ENCODE measurements at places on chromosomes 13 and 19.
A peak's percentile ranks its signal among the peaks of the same experiment; 100 is the strongest.

GRCh38 chr13:35768551-35768950 is 292.1 kb upstream of the MAB21L1 start:
- DNase-seq: no peak

GRCh38 chr13:110213461-110214074 is 93.4 kb downstream of the COL4A1 start:
- DNase-seq: no peak

- DNase-seq: no peak
Measured at GRCh38 chr13:60348097-60348496, 48.9 kb upstream of the TDRD3 start.

DNA sequence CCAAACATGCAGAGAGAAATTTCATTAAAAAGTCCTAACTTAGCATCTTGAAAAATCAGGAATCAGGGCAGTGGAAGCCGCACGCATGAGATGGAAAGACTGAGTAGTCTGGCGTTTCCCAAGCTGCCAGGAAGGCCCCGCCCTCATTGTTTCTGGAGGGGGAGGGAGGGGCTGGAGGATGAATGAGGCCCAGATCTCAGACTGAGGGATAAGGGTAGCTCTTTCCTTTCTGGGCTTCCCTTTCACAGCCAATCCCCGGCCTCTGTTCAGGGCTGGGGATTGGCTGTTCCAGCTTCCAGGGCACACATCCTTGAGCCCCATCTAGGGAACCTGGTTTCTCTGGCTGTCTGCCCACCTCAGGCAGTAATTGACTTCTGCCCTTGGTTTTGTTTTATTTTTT is 7.3 kb downstream of the C19orf53 start:
- DNase-seq: no peak

DNA sequence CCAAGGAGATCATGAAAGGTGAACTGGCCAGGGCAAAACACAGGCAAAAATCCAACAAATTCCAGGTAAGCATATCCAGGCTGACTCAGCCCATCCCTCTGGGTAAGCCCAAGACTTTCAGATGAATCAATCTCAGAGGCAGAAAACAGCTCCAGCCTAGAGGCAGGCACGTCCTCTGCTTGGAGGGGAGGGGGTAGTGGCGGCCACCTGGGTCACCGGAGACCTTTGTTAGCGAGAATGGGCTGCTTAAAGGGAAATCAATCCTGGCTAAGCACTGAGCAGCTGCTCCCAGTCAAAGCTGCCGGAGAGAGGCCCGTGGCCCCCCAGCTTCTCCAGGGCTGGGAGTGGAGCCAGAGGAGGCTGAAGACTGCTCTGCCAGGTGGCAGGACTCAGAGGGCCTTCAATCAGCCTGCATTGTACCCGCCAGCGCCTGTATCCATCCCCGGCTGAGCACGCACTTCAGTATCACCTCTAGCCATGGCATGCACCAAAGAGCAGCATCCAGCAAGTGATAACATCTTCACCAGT is 48.2 kb downstream of the PIN1 start:
- DNase-seq: no peak

GRCh38 chr19:33463199-33463598 is 58.4 kb downstream of the PEPD start:
- DNase-seq: no peak

DNA sequence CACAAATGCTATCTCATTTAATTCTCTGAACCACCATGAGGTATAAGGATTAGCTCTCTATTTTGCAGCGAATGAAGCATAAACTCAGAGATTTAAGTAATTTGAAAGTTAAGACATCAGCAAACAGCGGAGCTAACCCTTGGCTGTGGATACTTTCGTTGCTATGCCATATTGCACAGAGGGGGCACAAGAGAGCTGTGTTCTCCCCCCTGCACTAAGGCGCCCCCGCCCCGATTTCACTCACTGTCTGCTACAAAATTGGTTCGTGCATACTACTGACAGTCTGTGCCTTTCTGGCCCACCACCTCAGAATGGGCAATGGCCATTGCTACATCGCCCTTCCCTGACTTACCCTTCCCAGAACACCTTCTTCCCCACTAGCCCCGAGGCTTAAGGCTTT is 105.7 kb upstream of the OBI1 start:
- DNase-seq: no peak

DNA sequence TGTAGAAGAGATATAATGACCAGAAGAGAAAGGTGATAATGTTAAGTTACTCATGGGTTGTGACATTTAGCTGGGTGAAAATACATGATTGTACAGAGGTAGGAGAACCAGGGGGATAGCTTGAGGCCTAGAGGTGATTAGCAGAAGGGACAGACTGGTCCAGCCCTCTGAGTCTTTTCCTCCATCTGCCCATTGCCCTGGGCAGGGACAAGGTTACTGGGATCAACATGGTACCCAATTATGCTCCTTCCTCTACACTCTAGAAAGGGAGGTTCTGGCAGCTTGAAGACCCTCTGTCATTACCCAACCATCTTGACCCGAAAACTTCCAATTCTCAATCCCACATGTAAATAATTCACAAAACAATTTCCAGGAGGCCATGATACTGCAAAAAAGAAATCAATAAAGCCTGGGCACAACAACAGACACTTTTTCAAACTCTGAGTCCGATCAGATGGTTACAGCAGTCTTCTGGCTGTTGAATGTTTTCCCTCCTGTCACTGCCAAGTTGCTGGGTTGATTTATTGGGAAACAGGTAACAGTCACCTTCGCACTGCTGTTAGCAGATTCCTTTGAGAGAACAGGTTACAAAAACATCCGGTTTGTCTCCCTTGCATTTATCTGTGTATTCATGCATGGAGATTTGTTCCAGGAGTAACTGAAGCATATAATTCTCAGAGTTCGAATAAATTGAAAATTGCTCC is 239.1 kb upstream of the HTR2A start:
- no peak for DNase-seq

DNA sequence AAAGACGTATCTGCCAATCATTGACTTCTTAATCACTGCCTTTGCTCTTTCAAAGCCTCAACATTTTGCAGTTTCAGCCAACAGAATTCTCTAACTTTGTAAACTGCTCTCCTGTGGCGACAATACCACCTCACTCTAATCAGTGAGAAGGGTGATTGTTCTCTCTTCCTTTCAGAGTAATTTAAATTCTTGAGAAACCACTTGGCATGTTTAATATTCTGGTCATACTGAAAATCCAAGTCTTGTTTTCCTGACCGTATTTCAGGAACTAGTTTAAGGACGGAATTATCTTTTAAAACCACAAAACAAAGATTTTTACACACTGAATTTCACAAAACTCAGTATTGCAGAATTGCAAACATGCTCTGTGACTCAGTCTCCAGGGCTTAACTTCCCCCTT is 5.2 kb upstream of the CDC16 start:
- no peak for DNase-seq

GRCh38 chr13:31131470-31131961 is 30.2 kb downstream of the HSPH1 start:
- no peak for DNase-seq

- DNase-seq: no peak
Measured at GRCh38 chr19:55581823-55582223, 1.2 kb upstream of the ZNF579 start.

DNA sequence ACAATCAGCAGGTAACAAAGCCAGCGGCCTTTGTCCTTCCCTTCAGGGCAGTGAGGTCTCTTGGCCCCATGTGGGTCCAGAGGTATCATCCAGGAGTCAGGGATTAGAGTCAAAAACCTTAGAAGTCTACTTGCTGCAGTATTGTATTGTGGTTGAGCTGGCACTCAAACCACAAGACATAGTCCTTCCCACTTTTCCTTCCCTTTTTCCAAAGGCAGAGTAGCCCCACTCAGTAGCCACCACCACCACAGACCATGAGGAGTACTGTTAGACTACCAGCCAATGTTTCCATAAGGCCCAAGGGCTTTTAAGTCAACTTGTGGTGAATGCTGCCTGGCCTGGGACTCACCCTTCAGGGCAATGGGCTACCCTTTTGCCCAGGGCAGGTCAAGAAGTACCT is 27.1 kb upstream of the CCNA1 start:
- peak; percentile 38 for DNase-seq

DNA sequence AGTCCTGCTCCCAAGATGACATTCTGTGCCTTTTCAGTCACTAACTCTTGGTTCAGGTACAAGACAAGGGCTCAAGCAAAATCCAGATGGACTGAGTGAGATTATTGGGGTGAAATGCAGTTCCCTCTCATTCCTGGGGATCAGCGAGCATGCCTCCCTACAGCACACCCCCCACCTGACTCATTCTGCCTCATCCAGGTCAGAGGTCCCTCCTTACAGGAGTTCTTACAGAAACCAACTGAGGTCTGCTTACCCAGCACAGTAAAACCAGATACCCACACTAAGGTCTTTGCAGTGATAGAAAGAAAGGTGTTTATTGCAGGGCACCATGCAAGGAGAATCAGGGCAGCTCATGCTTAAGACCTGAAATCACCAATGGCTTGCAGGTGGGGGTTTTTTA is 21.6 kb upstream of the MRI1 start:
- DNase-seq: no peak

- no peak for DNase-seq
Measured at GRCh38 chr19:49114630-49115363, 627 bp downstream of the LIN7B start.

- no peak for DNase-seq
Measured at GRCh38 chr13:85997587-85997986, 198.4 kb upstream of the SLITRK6 start.

- DNase-seq: no peak
Measured at GRCh38 chr13:88303157-88303556, 632.0 kb downstream of the SLITRK5 start.

DNA sequence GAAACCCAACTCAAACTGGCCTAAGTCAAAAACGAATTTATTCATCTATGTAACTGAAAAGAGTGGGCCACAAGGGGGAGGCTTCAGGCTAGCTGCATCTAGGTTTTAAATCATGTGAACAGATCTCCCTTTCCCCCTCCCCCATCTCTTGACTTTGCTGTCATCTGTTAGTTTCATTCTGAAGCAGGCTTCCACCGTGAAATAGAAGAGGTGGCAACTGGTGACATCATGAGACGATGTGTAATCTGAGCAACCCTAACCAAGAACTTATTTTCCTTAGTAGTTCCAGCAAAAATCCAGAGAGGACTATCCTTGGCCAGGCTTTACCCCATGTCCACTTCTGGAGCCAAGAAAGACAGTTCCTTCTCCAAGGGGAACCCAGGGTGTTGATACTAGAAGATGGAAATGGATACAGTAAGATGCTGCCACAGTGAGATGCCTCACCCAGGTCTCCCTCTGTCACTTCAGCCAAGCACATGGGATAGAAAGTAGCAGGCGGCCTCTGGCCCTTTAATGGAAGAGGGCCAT is 9.4 kb downstream of the SAMD4B start:
- DNase-seq: no peak

- no peak for DNase-seq
Measured at GRCh38 chr19:10991521-10992081, 30.8 kb downstream of the SMARCA4 start.

DNA sequence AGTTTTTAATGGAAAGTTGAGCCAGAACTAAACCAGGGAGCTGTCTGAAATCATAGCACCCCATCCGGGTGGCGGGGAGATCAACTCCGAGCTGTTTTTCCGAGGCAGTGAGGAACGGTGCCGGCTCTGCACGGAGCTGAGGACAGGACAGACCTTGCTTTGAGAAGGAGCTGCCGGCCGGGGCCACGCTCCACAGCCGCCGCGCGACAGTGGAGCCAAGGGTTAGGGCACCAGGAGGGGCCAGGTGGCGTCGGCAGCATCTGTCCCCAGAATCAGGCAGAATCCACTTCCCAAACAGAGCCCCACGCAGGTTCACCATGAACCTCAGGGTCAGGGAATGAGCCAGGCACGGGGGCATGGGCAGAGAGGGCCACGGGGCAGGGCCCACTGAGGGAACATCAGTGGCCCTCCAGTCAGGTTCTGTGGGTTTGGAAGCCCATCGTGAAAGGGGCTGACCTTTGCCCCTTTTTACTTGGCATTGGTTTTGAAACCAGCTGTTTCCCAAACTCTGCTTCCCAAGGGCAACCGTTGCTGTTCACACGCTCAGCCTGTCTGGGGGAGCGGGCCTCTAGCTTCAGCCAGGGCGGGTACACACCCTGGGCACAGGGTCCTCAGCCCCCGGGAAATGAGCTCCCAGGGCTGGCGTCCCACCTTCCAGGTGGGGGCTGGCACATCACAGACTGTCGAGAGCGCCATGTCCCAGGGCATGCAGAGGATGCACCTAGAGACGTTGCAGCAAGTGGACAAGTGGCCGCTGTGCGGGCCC is 18.1 kb downstream of the PEX11G start:
- no peak for DNase-seq

- no peak for DNase-seq
Measured at GRCh38 chr13:46795321-46795720, 1.6 kb downstream of the ESD start.

- DNase-seq: no peak
Measured at GRCh38 chr13:20616059-20616797, 49.3 kb downstream of the IFT88 start.

GRCh38 chr19:55546011-55546410 is 668 bp upstream of the SBK3 start:
- DNase-seq: no peak

DNA sequence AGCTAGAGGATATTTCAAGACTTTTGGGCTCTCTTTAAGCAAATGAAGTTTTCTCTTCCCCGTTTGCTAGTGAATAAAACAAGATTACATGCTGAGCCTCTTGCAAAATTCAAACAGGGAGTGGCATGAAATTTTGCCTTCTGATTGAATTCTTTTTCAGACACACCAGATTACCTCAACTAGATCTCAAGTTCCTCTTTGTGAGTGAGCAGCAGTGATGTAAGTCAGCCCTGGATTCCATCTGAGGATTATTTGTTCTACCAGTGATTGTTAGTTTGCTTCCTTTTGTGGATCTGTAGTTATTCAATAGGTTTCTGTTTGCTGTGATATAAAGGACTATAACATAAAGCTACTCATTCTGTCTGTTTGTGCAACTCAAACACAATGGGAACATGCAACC is 407.7 kb downstream of the LMO7 start:
- no peak for DNase-seq

- no peak for DNase-seq
Measured at GRCh38 chr19:35262101-35262761, 6.5 kb upstream of the USF2 start.

DNA sequence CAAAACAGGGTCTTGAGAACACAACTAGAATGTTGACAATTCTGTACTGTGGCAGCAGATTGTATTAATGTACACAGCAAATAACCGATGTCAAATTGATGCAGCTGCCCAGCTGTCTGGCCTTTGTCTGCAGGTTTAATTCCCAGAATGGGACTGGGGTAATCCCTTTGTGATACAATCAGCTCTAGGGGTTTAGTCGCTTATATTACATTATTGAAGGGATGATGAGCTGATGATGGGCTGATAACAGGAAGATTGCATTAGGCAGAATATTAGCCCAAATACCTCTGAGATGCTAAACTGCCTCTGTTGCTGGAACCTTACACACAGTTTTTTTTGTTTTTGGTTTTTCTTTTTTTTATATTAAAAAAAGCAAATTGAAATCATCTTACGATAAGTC is 265.0 kb downstream of the RBM26 start:
- no peak for DNase-seq

Measured in GDM1 (cell line).